ENCODE measurements at places on chromosomes 7 and 10.

- DNase-seq = no peak
Observed at GRCh38 chr7:49580000-49580399, 193.4 kb upstream of the VWC2 start.

DNA sequence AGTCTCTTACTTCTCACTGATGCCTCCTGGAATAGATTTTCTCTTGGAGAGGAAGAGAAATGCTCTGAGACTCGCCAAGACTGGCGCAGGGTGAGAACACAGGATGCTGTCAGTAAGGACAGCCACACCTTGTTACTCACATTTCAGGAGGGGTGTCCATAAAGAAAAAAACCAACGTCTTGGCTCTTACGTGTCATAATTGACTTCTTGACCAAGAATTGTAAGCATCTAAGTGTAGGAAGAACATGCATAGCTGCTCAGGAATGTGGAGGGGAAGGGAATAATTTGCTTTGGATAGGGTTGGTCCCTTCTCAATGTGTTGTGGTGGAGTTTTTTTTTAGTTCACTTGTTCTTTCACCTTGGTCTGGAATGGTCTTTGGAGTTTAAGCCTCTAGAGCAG, 43.8 kb upstream of the ZNF438 start:
- no peak for DNase-seq

DNA sequence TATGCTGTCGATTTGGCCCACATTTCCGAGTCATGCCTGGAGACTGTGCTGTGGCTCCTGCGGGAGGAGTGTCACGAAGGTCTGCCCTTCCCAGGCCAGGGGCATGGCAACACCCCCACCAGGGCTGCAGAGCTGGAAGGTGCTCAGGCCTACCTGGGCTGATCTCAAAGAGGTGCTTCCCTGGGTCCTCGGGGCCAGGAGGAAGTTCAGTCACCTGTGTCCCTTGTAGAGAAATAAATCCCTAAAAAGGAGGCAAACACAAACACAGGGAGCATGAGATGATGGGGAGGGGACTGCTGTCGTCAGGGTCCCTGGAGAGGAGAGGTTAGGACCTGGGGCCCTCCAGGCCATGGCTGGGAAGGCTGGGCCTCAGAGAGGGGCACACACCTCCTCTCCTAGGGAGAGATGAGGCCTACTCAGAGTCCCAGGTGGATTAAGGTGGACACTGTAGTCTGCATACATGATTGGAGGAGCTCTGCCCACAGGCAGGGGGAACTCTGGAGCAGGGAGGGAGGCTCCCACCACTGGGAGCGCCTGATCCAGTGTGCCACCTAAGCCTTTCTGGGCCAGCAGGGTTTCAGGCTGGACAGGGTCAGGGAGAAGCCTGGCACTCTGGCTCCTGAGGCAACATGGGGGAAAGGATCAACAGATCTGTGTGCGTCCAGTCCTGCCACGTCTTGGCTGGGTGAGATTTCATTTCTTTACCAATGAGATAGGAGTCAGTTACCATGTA, 49.4 kb downstream of the ARHGAP22 start:
- DNase-seq = no peak

DNA sequence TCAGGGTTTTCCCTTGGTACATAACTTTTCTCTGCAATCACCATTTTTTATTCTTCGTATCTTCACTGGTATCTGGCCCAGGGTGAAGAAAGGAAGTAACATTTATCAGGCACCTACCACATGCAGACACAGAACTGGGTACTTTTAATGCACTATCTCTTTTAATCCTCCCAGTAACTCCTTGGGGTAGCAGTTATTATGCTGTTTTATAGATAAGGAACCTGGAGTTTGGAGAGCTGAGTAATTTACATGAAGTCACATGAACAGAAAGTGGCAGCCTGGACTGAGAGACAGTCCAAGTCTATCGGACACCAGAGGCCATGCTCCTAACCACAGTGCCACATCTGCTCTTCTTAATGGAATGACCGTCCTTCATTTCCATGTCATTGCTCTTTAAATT, 117.1 kb upstream of the PODXL start:
- no peak for DNase-seq

GRCh38 chr10:33214174-33214573, 120.3 kb downstream of the NRP1 start:
- DNase-seq = no peak

GRCh38 chr10:110684800-110685446, 40.8 kb downstream of the RBM20 start:
- DNase-seq = no peak

DNA sequence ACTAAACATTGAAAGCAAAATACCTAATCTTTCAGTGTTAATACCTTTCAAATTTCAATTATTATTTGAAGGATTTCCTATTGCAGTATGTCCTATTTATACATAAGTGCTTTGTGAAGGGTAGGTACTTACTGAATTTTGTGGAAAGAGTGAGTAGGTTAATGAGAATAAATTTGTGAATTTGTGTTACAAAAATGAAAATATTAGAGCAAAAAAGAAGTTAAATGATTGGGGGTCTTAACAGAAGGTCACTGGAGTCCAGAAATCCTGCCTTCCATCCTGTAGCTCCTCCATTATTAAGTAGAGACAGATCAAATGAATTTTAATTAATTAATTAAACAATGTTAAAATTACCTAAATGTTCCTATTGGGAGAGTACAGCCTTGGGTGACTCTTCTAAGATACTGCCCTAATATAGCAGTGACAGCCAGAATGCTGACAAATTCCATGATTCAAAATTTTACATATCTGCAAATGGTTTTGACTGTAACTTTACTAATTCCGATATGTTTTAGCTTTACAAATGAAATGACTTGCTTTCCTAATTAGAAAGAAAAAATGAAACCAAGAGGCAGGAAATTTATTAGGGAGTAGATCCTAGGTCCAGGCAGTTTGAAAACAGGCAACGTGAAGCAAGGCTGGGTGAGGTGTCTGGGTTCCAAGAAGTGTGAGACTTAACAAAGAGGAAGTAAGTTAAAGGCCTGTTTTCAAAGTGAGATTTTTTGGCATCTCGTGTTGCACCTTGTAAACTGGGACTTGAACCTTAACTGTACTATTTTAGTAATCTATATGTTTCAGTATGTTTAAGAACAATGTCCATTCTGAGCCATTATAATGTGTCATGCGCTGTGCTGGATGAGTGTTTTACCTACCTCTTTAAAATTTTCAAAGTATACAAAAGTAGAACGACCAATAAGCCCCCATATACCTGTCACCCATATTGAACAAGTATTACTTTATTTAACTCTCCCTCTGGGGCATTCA, 1.5 kb downstream of the PIK3CG start:
- no peak for DNase-seq

DNA sequence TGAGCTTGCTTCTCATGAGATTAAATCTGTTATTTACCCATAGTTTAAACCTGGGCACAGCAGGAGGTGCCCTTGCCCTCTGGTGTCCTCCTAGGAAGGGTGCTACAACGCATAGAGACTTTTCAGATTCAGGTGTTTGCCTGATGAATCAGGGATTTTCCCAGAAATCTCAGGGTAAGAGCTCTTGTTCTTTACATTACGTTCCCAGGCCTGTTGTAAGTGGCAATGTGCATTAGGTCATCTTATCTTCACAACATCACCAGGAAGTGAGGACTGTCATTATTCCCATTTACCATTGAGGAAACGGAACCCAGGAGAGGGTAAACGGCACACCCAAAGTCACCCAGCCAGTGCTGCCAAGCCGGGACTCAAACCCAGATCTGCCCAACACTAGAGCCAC, 73.0 kb downstream of the NHLRC2 start:
- DNase-seq = no peak

DNA sequence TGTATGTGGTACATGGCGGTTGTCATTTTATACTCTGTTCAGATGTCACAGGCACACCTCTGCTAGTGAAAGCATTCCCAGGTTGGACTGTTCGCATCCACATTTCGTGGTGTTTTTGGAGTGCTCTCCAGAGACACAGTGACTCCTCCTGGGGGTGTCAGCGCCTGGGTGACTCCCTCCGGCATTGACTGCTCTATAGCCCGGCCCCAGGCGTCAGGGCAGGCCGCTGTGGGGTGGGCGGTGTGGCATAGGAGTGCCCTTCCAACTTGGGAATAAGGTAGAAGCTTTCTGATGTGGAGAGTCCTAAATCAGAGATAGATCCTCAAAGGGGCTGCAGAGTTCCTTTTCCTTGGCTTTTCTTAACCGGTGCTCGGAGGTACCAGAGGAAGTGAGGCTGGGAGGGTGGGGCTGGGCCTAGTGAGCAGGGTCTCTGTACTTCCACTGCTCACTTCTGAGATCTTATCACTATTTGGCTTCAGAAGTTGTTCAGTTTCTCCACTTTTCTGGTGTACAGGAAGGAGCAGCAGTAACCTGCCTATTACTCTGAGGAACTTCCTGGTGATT, 32.3 kb downstream of the CCNY start:
- no peak for DNase-seq

DNA sequence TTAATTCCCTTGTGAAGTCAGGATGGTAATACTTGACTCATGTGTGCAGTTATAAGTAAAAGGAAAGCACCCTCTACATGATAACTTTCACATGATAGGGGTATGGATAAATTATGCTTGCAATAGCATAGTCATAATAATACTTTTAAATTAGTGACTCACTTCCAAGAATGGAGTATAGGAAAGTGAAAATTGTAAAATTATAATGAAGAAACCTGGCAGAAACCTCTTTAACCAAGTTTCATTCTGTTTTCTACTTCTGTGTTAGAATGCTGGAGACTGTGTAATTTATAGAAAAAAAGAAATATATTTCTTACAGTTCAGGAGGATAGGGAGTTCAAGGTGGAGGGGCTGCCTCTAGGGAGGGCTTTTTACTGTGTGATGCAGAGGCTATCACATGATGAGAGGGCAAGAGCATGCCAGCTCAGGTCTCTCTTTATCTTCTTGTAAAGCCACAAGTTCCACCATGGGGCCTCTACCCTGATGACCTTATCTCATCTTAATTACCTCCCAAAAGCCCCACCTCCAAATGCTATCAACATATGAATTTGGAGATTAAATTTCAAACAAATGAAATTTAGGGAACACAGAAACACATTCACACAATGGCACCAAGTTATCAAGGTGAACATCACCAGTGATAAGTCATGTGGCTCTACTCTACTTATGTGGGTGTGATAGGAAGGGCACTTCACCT, 43.2 kb downstream of the HDAC9 start:
- no peak for DNase-seq

- no peak for DNase-seq
Observed at GRCh38 chr10:60955957-60956425, 12.0 kb upstream of the RHOBTB1 start.

DNA sequence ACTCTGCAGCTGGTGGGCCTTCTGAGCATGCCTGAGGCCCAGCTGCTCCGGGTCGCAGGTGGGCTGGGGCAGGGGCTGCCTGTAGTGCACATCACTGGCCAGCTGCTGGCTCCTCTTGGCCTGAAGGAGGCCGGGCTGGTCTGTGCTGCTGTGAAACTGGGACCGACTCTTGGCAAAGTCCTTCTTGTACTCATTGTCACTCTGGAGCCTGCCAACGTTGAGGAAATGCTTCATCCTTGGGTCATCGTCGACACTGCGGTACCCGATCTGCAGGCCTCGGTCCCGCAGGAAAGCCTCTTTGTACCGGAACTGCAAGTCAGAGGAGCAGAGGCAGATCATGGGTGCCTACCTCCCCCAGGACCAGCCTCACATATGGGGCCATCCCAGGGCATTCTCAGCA, 37.7 kb downstream of the HABP2 start:
- no peak for DNase-seq

DNA sequence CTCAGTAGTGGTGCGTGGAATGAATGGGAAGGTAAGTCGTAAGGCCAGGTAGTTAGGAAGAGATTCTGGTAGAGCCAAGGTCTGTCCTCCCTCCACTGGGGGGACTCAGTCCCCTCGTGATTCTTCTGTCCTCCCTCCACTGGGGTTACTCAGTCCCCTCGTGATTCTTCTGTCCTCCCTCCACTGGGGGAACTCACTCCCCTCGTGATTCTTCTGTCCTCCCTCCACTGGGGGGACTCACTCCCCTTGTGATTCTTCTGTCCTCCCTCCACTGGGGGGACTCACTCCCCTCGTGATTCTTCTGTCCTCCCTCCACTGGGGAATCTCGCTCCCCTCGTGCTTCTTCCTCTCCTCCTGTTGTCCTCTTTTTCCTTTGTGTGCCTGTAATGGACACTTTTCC, 125.1 kb downstream of the CELF2 start:
- no peak for DNase-seq

DNA sequence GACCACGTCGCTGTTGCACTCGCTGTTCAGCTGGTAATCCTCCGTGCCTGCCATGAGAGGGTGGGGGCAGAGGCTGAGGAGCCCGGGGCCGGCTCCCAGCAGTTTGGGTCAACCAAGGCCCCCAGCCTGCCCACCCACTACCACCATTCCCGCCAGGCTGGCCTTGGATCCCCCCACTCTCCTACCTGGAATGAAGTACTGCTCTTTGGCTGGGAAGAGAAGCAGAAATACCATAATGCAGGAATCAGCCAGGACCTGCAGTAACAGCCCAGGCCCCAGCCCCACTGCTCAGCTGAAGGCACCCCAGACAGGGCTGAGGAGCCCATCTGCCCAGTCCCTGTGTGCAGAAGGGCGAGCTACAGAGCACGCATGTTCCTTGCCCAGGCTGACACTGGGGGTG, 138.0 kb downstream of the SLIT1 start:
- DNase-seq = no peak

DNA sequence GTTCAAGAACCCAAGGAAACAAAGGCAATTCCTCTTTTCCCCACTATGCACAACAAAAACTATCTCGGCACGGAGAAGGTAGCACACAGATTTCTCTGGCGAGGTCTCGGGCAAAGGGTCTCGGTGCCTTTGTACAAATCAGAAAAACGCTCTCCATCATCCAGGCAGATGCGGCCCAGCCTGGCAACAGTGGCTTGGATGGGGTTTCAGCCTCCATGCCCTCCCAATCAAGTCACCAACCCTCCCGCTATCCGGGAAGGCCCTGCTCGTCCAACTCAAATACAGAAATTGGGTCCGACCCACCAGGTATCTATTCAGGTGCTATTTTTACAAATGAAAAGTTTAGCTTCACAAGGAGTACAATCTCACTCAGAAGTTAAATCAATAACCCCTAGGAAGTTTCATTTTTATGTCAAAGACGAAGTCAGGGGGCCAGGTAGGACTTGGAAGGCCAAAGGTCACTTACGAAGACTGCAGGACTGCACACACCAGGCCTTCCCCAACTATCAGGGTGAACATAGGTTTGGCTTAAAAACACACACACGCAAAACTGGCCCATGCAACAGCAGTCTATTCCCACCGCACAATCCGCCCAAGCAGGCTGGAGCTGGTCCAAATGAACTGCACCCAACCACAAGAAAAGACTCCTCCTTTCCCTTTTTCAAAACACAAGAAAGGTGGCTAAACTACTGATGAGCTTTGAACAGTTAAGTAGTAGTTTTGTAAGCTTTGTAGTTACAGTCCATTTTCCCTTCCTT, 43.0 kb downstream of the GNA12 start:
- no peak for DNase-seq

DNA sequence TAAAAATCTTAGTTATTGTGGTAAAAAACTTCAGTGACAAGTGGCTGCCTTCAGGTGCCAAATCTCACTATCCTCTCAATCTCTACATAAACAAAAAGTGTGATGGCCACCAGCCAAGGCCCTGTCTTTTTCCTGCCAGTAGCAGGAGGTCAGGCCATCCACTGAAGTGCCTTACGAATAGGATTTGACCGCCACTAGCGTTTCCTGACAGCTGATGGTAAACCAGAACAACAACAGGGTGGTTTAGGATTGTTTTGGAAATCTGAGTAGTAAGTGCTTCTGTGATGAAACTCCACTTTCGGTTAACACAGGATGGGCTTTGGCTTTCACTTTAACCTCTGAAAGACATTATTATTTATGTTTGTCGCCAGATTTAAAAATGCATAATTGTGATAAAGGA, 55.7 kb upstream of the OGDHL start:
- DNase-seq = no peak

- DNase-seq = no peak
Observed at GRCh38 chr7:157409149-157409752, 72.4 kb downstream of the DNAJB6 start.

GRCh38 chr10:60123172-60123571, 216.8 kb upstream of the CCDC6 start:
- no peak for DNase-seq
